ENCODE measurements at places on chromosomes 5 and 9.
A peak's percentile ranks its signal among the peaks of the same experiment; 100 is the strongest.

- DNase-seq = no peak
Observed at GRCh38 chr5:78586251-78586650, 62.3 kb downstream of the LHFPL2 start.

DNA sequence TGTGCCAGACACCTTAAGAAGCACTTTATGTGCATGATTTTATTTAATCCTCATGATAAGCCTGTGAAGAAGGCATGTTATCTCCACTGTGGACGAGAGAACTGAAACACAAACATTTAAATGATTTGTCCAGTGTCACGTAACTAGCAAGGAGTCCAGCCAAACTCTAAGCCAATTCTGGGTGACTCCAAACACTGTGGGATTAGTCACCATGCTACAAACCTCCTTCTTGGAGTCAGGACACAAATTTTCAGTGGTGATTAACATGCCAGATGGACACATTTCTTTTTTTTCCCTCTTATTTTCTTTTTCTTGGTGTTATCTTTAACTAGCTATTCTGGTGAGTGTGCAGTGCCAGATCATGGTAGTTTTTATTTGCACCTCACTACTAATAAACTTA is 316.8 kb downstream of the NDUFS4 start:
- DNase-seq = no peak

DNA sequence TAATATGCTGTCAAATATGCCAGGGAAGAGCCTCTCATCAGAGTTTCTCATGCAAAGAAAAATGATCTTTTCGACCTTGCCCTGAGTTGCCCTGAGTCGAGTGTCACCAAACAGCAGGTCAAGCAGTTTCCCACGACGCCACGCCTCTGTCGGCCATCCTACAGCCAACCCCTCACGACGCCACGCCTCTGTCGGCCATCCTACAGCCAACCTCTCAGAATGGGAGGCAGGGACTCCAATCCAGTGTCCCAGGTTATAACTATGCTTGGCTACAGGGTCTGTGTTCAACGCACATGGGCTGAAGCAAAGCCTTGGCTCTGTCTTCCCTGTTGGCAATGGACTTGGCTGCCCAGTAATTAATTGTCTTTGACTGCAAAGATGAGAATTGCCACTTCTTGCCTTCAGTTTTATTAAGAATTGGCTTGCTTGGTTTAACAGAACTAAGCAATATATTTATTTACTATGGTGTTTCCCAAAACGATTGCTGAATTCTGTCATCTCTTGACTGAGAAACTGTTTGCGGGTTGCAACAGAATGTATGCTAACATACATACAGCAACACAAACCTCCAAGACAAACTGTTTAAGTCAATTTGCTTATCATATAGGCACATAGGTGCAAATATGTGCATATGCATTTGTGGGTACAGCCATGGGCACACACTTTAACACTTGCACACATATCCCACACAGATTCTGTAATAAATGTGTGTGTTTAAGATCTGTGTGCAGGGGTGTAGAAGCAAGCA is 352.9 kb downstream of the GLIS3 start:
- DNase-seq = no peak

DNA sequence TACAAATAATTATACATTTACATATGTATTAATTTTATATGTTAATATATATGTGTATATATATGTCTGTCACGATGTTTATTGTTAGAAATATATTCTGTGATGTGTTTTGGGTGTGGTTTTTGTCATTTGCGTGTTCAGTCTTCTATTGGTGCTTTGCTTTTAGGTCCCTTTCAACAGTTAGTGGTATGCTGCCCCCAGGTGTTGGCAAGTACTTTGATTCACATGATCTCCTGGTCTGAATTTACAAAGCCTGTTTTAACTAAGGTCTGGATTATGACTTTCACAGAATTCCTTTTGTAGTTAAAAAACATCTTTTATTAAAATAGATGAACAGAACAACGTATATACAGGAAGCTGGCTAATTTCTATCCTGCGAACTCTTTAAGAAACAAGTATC is 271.5 kb downstream of the CCDC171 start:
- no peak for DNase-seq

DNA sequence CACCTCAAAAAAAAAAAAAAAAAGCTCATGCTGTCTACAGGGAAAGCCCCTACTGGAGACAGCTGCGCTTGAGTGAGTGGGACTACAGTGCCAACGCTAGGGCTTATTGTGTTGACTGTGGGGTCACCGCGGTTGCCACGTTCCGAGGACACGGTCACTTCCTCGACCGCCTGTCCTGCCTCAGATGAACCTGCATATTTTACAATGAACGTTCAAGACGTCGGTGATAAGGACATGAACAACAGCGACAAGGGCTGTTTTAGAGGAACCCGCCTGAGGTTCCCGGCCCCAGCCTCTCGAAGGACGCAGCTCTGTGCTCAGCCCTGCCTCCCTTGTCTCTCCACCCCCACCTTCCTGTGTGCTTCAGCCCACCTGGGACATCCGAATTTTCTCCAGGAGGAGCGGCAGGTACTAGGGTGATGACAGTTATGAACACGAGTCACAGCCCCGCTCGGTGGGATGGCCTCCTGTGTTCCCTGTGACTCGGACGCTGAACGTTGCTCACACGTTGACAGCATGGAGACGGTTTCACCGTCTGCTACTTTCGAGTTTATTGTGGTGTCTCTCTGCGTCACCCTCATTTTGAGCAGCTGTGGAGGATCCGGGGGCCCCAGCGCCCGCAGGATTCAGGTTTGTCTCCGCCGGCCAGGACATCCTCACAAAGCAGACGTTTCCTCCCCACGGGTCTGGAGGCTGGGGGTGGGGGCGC is 11.3 kb upstream of the DIPK1B start:
- DNase-seq = no peak

GRCh38 chr9:121059998-121060636 is 10.0 kb upstream of the C5 start:
- peak; percentile 72 for DNase-seq

GRCh38 chr5:132094393-132095076 is 20.9 kb downstream of the CSF2 start:
- no peak for DNase-seq

DNA sequence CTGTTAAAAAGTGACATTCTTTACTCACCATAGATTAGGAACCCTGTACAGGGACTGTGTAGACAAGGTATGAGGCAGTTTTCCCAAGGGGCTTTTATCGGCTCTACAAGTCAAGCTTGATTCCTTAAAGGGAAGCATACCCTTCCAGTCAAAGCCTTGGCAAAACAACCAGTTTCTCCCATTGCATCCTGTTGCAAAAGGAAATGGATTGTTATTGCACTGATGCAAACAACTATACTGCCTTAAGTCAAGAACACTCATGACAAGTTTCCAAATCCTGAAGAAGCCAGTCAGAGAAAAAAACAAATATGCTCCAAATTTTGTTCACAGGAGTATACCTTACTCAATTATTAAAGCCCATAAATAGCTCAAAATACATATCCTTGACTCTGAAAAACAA is 67.5 kb downstream of the RGMB start:
- DNase-seq = no peak

DNA sequence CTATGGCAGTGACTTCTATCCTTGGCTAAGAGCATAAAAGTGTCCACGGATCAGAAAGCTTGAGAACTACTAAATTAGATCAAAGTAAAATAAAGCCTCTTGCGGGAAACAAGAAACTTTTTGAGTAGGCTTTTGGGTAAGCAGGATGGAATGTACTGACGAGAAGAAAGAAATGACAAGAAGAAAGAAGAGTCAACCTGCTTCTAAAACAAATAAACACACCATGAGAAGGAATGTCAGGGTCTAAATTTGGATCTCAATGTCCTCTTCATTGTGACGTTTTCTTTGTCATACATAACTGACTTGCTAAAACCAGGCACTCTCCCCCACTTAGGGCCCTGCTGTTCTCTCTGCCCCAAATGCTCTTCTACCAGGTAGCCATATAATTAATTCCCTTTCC is 290.1 kb upstream of the PTGER4 start:
- DNase-seq = no peak

DNA sequence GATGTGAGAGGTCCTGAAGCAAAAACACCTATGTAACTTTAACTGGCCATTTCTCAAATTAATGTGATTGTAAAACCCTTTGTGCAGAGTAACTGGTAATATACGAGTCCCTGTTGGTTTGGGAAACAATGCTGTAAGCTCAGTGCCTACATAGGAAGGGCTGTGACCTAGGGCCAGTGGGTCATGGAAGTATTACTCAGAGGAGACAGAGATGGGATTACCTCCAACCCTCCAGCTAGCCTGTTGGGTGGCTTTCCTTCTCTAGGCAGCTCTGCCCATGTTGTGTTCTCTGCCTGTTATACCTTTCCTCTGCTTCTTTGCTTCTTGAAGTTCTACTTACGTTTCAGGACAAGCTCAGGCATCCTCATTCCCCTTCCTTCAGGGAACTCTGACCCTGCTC is 294.8 kb upstream of the RFX3 start:
- no peak for DNase-seq

DNA sequence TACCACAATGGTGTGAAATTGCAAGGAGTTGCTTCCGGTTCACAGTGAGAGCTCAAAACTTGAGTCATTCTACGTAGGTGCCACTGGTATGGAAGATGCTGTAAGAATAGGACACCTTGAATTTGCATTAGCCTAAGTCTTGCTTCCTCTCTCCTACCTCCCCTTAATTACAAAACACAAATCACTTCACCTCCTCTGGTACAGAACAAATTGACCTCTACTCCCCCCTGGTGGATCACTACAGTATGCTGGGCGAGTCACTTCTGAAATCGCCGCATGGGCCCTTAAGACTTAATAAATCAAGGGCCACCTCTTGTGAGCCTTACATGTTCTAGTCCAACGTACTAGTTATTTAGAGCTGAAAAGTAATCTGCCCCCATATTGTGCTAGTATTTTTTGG is 145.3 kb upstream of the SMARCA2 start:
- DNase-seq = no peak

DNA sequence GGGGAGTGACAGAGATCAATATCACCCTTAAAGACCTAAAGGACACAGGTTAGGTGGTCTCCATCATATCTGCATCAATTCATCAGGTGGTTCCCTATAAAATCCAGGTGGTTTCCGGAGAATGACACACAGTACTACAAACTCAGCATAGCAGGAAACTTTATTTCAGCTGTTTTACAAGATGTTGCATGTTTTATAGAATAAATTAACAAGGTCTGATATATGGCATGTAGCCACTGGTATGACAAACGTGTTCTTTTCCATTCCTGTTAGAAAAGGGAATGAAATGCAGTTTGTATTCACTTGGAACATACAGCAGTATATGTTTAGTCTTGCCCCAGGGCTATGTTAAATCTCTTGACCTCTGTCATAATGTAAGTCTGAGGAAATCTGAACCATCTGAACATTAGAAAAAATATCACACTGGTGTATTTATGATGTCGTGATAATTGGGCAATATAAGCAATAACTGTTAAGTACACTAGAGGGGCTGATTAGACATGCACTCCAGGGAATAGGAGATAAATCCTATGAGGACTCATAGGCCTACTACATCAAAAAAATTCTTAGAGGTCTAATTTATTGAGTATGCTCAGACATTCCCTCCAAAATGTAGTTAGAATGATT is 42.2 kb upstream of the TNFSF8 start:
- no peak for DNase-seq

GRCh38 chr5:86881493-86882090 is 263.9 kb downstream of the COX7C start:
- DNase-seq = no peak

DNA sequence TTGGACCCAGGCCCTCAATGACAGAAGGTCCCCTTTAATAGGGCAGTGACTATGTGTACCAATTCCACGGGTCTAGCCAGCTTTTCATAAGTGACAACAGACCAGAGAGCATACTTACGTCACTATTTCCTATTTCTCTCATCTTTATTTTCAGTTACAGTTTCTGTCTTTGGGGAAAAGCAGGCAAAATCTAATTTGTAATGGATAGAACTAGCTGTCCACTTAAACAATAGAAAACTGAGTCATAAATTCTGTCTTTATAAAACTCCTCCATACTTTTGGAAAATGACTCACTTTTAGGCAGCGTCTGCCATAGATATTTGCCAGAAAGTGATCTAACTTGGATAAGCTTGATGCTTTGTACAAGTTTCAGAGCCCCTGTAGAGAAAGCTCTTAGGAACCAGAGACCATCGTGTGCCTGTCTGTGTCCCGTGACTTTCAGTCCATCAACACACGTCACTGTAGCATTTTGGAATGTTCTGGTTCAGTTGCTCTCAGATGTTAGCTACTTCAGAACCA is 101.9 kb downstream of the F2RL2 start:
- no peak for DNase-seq

DNA sequence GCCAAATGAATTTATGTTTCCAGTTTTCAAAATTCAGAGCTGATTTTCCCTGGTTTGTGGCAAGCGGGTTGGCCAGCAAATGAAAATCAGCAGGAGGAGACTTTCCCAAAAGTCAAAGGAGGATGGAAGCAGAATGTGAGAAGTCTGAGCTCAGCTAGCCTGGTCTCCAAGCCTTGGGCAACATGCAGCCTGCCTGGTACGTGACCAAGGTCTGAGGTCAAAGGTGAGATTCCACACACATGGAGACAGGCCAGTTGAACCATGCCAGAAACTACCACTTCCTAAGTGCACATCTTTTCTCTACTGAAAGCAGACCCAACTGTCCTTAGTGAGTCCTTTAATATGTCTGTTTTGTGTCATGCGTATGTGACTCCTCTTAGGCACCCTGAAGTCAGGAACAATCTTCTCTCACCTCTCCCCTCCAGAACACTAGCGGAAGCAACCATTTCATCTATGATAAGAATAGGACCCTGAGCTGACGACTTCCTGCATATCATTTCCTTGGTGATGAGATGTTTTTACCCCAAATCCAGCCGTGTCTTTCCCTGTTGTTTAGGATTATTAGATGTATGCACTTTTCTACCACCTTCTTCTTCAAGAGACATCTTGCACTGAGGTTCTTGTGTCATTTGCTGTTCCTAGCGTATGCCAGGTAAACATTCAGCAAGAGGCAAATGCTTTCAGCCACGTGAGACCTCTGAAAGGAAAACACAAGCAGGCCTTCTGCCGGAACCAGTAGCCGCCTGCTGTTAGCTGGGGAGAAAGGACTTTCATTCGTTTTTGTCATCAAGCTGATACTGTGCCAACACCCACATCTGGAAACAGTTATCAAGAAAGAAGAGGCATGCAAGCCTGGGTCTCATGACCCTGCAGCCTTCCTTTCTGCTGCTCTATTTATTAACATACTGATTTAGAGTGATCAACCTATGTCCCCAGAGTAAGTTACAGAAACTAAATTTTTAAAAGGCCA is 9.7 kb upstream of the TGFBI start:
- DNase-seq = no peak

GRCh38 chr5:95731571-95732554 is 727 bp downstream of the RHOBTB3 start:
- DNase-seq = peak; percentile 69

GRCh38 chr9:109244179-109245132 is 76.4 kb downstream of the EPB41L4B start:
- peak; percentile 77 for DNase-seq

- DNase-seq = no peak
Observed at GRCh38 chr5:135019314-135019713, 14.7 kb downstream of the PITX1 start.

- no peak for DNase-seq
Observed at GRCh38 chr9:123716339-123716945, 213.5 kb downstream of the DENND1A start.

GRCh38 chr5:74404574-74405508 is 235.7 kb downstream of the ENC1 start:
- DNase-seq = no peak
